ENCODE measurements at places on chromosomes 12 and 14.

- no peak for DNase-seq
Observed at GRCh38 chr14:80933686-80934085, 7.9 kb downstream of the CEP128 start.

GRCh38 chr14:91573528-91573893 lies 63.4 kb upstream of the PPP4R3A start:
- no peak for DNase-seq

DNA sequence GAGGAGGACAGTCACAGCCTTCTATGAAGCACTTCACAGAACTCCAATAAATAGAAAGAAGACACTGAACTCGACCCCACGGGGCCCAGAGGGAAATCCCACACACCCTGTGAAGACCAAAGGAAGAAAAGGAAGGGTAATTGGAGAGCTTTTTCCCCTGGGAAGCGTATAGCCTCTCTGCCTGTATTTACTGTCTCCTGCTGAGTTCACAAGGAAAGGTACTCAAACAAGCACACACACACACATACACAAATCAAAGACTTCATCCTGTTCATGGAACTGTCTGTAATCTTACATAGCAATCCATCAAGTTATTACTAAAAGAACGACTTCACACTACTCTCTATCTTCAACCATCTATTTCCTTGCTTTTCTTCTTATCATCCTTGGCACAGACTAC lies 15.3 kb downstream of the FOXN3 start:
- no peak for DNase-seq

GRCh38 chr14:89480278-89480677 lies 63.2 kb upstream of the FOXN3 start:
- no peak for DNase-seq

- DNase-seq = no peak
Observed at GRCh38 chr14:52325126-52325525, 11.0 kb downstream of the PTGER2 start.

GRCh38 chr12:42104087-42104486 lies 40.6 kb downstream of the GXYLT1 start:
- no peak for DNase-seq

DNA sequence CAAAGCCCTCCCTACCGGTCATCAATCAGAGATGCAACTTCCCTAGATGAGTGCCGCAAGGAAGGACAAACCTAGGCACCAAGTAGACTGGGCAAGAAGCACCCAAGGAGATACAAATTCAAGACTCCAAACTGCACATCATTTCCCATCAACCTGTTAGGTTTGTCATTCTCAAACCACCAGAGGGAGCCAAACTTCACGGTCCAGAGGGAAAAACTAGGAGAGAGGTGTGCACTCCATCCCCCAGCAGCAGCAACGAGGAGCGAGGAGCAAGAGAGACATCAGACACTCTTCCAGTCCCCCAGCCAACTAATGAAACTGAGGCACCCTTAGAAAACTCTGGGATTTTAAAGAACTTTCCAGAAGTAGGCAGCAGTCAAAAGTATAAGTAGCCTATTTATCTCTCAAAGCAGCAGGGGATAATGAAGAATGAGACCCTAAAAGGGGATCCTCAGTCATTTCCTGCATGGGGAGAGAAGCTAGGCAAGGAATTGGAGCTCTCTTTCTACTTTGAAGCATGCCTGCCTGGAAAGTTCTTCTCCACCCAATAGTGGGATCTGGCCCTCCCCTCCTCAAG lies 37.0 kb upstream of the NT5DC3 start:
- peak; percentile 65 for DNase-seq

- no peak for DNase-seq
Observed at GRCh38 chr12:111672822-111673381, 12.9 kb downstream of the BRAP start.

- no peak for DNase-seq
Observed at GRCh38 chr14:100405760-100406455, 82.8 kb downstream of the SLC25A47 start.

DNA sequence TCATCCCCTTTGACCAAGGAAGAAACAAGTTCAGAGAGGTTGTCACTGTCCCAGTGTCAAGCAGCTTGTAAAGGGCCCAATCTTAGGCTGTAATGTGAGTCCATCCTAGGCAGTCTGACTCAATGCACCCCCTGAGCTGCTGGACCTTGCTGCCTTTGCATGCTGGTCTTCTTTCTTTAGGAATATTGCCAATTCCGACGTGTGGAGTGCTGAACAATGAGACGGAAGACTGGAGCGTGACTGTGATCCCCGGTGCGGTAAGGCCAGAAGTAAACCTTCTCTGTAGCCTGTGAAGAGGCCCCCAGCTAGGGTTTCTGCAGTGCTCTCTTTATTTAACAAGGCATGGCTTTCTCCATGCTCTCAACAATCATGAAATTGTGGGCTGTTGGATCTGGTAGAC lies 963 bp downstream of the TCTN2 start:
- DNase-seq = no peak

GRCh38 chr14:92679246-92679645 lies 69.2 kb downstream of the LGMN start:
- no peak for DNase-seq

DNA sequence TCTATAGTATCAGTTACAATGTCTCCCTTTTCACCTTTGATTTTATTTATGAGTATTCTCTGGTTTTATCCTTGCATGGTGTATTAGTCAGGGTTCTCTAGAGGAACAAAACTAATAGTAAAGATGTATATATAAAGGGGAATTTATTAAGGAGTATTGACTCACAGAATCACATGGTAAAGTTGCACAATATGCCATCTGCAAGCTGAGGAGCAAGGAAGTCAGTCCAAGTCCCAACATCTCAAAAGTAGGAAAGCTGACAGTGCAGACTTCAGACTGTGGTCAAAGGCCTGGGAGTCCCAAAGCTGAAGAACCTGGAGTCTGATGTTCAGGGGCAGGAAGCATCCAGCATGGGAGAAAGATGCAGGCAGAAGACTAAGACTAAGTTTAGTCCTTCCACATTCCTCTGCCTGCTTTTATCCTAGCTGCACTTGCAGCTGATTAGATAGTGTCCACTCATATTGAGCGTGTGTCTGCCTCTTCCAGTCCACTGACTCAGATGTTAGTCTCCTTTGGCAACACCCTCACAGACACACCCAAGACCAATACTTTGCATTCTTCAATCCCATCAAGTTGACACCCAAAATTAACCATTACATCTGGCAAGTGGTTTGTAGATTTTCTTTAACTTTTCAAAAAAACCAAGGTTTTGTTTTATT lies 308.0 kb upstream of the LMO3 start:
- DNase-seq = no peak

DNA sequence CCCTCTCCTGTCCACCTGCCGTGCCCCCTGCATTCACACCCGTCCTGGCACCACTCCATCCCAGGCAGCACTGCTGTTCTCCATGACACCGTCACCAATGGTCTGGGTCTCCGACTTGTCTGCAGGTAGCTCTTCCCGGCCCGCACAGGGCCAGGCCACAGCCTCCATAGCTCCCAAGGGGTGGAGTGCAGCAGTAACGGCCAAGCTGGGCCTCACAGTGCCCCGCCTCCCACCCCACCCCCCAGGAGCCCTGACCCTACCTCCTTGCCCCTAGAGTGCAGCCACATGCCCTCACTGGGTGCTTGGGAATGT lies 12.9 kb downstream of the FBRSL1 start:
- no peak for DNase-seq

DNA sequence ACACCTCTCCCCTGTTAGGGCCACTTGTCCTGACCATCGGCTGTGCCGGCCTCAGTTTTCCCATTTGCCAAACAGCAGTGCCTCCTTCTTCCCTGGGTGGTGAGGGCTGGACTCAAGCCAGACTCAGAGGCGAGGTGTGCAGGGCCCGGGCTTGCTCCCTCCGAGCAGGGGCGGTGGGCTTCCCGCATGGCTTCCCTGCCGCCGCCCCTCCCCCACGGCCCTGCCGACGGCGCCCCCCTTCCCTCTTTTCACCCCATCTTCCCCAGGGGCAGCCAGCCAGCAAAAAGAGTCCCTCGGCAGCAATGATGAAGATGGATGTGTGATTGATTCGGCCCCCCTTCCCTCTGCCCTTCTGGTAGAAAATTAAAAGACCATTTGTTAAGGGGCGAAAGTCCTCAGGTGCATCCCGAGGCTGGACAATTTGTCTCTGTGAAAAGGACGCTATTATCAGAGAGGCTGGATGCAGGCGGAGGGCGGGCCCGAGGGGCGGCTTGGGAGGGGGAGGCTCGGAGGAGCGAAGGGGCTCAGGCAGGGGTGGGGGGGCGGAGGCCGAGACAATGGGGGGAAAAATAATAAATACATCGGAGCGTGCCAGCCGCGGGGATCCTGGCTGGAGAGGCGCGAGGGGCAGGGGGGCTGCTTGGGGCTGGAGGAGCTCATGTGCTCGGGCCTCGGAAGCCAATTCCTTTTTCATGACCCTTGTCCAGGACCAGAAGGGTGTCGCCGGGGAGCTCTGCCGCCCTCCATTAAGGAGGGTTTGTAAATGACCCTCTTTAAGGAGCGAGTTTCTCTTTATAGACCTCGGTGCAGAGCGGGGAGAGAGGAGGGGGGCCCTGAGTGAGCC lies 48.0 kb upstream of the LHX5 start:
- no peak for DNase-seq

GRCh38 chr14:50744231-50744630 lies 76.1 kb upstream of the SAV1 start:
- no peak for DNase-seq

GRCh38 chr12:108021949-108022522 lies 107.1 kb upstream of the WSCD2 start:
- no peak for DNase-seq

DNA sequence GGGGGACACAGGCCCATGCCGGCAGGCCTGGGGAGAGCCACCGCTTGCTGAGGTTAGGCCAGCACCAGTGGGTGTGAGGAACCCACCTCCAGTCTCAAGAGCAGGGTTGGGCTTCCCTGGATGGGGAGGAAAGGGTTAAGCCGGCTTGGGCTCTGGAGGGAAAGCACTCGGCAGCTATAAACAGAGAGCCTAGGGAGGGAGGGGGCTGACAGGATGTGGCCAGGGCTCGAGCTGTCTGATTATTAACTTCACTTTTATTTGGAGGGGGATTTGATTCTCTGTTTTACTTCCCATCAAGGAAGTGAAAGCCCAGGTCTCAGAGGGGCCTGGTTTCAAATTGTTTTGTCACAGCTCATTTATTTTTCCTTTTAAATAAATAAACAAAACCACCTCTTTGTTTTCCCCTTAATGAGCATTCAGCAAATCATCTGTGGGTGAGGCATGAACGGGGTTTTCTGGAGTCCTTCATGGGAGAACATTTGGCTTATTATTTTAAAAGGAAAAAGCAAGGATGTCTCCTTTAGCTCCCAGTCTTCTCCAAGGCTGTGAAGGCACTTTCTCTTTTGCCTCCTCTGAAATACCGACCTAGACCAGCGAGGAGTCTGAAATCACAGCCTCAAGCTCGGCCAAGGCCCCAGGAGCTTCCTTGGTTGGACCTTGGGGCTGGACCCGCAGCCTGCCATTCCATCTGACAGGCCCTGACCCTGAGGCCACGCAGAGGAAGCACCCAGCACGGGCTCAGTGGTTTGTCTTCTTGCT lies 21.9 kb upstream of the ZFP36L1 start:
- DNase-seq = no peak

DNA sequence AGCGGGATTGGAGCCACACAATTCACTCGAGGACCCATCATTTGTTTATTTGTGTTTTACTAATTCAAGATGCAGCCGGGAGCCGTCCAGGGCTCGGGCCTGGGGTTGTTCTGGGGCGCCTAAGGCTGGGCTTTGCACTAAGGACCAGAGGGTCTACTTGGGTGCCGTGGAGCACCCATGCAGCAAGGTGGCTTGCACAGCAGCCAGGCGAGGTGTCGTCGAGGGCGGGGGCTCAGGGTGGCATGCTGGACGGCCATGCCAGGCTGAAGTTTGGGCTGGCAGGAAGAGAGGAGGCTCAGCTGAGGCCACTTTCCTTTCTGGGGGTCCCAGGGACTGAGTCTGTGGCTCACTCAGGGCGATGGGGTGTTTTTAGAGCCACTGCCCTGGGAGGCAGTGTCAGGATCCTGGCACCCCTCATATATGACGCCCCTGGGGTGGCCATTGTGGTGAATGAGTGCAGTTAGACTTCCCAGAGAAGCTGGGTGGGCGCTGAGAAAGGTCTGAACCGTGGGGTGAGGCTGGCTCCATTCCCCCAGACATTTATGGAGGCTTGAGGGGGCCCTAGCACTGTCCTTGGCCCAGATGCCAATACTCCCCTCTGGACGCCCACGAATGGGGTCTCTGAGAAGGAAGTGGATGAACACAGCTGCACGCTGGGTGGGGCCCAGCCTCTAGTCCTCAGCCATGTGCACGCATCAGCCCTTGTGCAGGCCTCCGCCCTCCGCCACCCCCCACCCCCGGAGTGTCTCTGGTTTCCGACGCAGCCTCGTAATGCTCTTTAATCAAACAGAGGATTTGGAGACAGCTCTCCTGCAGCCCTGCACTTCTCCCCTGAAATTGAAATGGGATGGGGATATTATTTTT lies 11.3 kb downstream of the MEG3 start:
- DNase-seq = no peak

GRCh38 chr12:19800884-19801283 lies 361.6 kb downstream of the AEBP2 start:
- DNase-seq = no peak

- DNase-seq = no peak
Observed at GRCh38 chr14:31880935-31881334, 196.2 kb upstream of the ARHGAP5 start.

DNA sequence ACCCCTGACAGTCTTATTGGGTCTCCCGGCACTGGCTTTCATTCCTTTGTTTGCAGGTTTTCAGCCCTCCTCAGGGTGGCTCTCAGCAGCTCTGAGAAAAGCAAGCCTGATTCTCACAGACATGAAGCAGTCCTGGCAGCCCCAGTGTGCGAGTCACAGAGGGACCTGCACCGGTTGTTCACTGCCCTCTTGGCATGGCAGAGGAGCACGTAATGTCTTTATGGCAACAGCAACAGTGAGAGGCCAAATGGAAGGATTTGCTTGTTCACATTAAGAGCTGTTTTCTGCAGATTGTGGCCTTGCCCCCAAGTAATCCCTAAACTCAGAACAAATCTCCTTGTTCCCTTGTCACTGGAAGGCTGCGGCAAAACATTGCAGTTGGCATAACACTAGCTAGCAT lies 3.4 kb downstream of the KCNA5 start:
- DNase-seq = no peak

DNA sequence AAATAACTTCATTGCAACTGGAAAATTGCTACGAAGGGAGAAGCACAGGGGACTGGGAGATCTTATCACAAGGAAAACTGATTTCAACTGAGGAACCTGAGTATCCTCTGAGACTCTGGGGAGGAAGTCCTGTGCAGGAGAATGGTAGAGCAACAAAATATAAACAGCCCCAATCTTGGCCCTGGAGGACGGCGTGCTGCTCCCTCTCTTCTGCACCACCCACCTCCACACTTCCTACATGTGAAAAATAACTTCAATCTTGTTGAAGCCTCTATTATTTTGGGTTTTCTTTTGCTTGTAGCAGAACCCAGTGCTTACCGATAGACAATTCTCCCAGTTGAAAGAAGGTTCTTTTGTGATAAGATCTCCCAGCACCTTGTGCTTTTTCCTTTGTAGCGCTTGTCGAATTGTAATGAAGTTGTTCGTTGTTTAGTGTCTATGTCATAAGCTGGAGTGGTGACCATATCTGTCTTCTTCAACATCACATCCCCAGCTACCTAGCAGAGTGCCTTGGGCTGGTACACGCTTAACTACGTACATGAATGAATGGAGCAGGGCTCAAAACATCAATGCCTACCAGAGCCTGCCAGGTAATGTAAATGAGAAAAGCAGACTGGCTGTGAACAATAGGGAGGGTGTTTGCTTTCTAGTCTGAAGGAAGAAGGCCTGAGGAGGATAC lies 2.8 kb upstream of the CD4 start:
- DNase-seq = no peak

GRCh38 chr12:2247120-2247519 lies 194.3 kb downstream of the CACNA1C start:
- DNase-seq = no peak

GRCh38 chr14:101006008-101006407 lies 102.5 kb upstream of the RTL1 start:
- DNase-seq = no peak

- DNase-seq = no peak
Observed at GRCh38 chr12:39846971-39847650, 227.5 kb upstream of the ABCD2 start.
